ENCODE measurements at places on chromosomes 7 and 10. TPM values are rescaled to one million over a fixed set of nuclear protein-coding genes. Genes with fewer than 3 reads are reported as not detected.

Gene MYL10
- not detected for total RNA-seq

Gene MSANTD7
- 8.0 TPM for total RNA-seq

Gene ASZ1
- total RNA-seq, result not detected

Gene EN2
- not detected for total RNA-seq

Gene ARHGEF5
- 39.5 TPM for total RNA-seq

Gene TBXAS1
- total RNA-seq, result 92.6 TPM

Gene ZNF853
- 4.4 TPM for total RNA-seq

Gene DOCK1
- total RNA-seq, result 44.8 TPM

DNA sequence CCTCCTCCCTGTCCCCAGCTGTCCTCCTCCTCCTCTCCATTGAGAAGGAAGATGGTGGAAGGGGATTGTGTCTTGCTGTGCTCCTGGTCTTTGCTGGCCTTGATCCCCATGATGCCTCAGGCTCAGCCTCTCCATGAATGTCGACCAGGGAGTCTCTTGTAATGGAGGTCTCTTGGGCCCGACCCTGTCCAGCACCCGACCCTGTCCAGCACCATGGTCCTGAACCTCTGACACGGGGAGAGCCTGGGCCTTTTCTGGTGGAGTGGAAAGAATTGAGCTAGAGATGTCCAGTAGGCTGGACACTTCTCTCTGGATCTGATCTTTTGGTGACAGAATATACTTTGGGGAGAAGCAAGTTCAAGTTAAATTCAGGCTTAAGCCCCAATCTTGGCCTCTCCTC is 42.3 kb upstream of the HMX3 start:
- DNase-seq, result no peak

DNA sequence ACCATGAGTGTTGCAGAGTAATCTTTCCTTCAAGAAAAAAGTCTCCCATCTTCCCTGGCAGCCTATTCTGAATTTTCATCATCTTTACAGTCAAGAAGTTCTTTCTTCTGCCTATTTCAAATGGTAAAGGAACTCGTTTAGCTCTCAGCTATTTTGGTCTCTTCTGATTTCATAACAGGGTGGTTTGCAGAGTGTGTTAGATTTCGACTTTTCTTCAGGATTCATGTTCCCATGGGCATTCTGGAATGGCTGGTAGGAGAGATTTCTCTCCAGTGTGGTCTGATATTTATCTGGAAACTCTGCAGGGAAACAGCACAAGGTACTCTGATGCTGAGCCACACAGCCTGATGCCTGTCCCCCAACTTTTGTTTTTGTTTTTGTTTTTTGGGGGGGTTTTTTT is 111.1 kb upstream of the FAM171A1 start:
- DNase-seq, result no peak

- DNase-seq, result no peak
These were observed 508.9 kb downstream of the SORCS1 start for GRCh38 chr10:106655636-106656035.

GRCh38 chr10:74063256-74063655 is 65.3 kb downstream of the VCL start:
- DNase-seq, result no peak

GRCh38 chr7:41832941-41833340 is 130.1 kb upstream of the INHBA start:
- DNase-seq, result no peak

DNA sequence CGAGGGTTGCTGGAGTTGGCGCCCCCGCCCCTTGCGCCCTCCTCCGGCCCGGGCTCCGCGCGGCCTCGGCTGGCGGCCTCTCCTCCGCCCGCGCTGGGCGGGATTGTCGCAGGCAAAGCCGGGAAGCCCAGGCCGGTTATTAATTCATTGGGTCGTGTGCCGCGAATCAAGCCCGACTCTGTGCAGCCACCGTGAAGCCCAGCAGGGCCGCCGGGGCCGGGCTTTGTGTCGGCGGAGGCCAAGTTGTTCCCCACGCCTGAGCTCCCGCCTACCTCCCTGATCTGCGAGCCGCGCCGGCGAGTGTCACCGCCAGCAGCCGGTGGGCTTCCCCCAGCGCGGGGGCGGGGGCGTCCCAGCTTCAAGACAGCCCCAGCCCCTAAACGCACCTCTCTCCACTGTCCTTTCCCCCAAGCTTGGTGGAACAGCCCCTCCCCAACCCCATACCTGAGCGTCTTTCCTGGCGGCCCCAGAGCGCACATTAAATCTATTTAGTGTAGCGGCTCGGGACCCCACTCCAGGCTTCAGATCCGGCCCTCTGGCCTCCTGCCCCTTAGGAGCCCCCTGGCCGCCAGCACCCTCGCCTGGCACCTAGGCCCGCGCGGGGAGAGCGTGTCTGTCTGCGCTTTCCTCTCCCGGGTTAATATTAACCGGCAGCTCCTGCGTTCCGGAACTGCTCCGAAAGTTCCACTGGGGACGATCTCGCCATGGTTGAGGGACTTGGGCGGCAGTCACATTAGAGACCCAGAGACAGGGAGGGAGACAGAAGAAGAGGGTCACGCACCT is 3.5 kb downstream of the SHH start:
- DNase-seq, result peak; percentile 53

DNA sequence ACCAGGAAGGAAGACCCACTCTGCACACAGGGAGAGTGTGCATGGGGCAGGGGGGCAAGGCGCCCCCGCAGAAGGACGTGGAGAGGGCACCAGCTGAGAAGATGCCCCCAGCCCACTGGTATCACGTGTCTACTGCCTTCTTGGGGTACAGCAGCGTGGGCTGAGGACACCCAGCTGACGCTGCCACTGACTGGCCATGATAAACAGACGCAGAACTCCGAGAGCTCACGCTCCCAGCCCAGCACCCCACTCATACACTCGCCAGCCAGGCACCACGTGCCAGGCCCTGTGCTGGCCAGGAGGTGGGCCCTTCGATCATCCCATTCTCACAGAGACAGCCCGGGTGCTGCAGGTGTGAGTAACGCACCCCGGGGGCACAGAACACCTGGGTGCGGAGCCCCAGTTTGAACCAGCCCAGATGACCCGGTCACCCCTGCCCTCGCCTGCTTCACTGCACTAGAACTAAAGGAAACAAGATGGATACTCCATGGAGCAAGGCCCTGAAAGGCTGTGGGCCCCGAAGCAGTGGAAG is 199.8 kb downstream of the MAD1L1 start:
- DNase-seq, result peak; percentile 23

GRCh38 chr7:103679151-103680132 is 233.4 kb upstream of the SLC26A5 start:
- no peak for DNase-seq

DNA sequence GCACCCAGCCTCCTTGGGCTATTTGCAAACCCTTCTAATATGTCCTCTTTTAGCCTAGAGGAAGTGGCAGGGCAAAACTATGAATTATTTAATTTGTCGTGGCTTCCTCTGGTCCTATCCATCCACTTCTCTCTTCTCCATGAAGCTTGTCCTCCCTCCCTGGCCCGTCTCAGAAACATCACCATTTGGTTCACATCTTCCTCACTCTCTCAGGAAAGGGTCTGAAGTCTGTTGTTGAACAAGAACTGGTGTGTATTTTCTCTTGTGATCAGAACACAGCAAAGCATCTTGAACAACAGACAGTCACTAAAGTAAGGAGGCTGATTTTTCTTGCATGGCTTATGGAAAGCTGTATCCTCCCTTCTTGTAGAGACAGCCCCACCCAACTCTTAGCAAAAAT is 550.1 kb upstream of the NRP1 start:
- no peak for DNase-seq

GRCh38 chr10:115895166-115895565 is 377.8 kb downstream of the GFRA1 start:
- DNase-seq, result no peak

Measured in lower lobe of right lung (tissue), 2 donors.